GF-D8 (cell line): ENCODE measurements at places on chromosomes 3 and 15.

GRCh38 chr15:96183514-96183850 lies 147.0 kb upstream of the NR2F2 start:
- DNase-seq: no peak

DNA sequence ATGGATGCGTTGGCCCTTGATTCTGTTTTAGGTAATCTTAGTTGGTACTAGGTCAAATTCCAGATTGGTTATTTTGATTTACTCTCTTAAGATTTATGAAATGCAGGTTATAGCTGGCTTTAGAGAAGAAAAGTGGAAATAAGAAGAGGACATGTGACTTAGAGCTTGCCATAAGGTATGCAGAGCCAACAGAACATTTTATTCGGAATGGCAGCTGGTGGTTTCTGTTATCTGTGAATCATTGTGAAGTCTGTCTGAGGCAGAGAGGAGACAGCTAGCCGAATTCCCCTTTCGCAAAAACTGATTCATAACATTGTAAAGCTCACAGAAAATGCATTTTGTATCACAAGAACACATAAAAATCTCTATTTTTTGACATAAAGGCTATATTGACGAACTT lies 82.1 kb downstream of the FILIP1L start:
- no peak for DNase-seq

DNA sequence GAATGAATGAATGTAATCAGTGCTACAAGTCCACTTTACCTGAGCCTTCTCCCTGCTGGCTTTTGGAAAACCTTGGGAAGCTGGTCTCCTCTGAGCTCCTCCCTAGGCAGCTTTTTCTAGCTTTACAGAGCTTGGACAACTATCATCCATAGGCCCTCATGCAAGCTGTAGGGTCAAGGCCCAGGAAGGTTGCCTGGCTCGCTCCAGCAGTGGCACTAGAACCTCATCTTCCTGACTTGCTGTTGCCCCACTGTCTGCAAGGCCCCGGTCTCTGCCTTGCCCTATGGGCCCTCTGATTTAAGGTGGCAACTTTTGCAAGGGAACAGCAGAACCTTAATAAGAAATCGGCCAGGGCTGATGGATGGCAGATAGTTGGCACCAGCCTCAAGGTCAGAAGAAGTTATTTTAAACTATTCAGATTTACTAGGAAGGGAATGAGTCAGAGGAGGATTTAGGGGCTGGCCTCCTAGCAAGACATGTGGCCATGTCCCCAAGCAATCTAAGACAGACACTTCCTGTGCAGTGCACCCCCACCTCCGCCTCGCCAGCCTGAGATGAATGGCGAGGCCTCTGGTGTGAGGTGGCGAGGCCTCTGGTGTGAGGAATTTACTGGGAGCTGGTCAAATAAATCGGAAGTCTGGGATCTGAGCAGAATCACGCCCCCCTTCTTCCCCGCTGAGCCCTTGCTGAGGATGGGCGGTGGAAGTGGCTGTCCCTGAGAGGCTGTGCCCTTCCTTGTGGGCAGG lies 180.8 kb downstream of the MEGF11 start:
- no peak for DNase-seq

DNA sequence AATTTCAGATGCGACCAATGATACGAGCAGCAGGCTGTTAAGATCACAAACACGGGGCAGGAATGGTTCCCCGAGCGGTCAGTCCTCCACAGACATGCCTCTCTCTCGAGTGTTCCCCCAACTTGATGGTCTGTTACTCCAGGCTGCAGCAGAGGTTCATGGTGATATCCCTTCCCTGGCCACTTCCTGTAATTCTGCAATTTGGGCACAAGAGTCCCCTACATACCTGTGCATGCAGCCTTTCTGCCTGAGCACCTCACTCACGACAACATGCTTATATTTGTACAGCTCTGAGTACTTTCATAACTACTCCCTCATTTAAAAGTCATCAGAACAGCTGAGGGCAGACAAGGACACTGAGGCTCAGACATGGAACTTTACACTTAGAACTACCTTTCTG lies 408.1 kb upstream of the NR2F2 start:
- DNase-seq: no peak

- no peak for DNase-seq
These were observed 127.3 kb upstream of the ROPN1 start for GRCh38 chr3:124119056-124119716.
